ENCODE measurements at places on chromosomes 2 and 18.

- no peak for DNase-seq
Measured at GRCh38 chr2:9965119-9965822, 13.8 kb downstream of the GRHL1 start.

DNA sequence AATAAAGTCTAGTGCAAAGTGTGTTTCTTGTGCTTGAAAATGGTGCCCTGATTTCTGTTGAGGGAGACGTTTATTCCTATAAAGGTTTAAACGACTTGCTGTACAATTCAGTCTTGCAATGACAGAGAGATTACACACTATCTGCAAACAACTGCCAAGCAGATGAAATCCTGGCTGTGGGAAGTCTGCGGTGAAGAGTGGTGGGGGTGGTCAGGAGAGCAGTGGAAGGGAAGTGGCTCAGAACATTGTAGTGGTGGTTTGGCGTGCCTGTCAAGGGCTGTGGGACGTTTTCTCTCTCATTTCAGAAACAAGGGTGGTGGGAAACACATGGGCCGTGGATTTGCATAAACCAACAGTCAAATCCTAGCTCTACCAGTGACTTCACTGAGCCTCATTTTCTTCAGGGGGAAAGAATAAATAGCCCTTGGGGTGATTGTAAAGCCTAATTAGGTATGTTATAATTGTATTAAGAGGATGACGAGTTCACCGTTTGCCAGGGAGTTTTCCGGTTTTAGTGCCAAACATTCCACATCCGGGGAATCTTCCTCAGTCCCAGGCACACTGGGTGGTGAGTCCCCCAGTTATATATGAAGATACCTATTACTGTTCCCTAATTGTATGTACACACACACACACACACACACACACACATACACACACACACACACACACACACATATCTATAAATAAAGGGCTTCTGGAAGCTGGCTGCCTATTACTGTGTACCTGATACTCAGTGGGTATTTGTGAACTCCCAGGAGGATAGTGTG lies 115.0 kb downstream of the SPTBN1 start:
- peak; percentile 61 for DNase-seq

DNA sequence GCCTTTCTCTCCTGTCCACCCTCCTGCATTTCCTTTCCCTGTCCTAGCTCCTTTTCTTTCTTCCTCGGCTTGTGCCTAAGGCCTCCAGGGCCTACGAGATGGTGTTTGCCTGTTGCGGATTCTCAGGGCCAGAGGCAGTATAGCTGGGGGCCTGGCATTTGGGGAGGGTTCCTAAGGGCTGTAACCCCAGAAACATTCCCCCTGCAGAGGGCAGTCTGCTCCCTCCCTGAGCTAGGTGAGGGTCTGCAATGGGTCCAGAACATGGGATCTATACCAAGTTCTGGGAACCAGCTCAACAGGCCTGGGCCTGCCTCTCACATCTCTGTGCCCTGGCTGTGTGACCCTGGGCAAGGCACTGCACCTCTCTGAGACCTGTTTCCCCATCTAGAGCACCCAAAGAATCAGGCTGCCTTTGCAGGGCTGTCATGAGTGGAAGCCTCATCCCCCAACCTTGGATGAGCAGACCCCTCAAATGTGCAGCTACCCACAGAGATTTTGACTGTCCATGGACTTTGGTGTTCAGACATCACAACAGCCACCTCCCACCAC lies 97.5 kb downstream of the GLI2 start:
- no peak for DNase-seq

- no peak for DNase-seq
Measured at GRCh38 chr18:48028696-48029095, 98.2 kb upstream of the SMAD2 start.

DNA sequence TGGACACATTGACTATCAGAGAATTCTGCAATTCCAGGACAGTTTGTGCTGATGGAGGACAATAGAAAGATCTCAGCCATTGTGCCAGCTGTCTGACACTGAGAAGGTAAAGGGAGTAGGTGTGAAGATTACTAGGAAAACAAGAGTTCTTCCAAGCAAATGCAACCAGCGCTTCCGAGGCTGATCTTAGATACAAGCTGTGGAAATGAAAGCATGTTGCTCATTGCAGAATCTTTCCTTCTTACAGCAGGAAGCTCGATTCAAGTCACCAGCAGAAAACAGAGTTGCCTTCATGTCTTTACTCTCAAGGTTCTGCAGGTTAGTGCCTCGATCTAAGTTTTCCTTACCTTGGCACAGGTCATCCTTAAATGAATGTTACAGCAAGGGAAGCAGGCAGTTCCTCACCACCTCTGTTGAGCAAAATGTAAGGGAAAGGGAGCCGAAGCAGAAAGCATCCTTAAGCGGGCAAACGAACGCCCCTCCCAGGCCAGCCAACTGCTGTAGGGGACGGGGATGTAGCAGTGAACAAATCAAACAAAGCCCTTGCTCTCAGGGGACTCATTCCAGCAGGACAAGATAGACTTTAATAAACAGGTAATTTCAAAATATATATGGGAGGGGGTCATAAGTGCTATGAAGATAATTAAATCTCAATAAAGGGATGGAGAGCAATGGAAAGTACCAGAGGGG lies 54.3 kb downstream of the MARCHF4 start:
- DNase-seq: no peak

DNA sequence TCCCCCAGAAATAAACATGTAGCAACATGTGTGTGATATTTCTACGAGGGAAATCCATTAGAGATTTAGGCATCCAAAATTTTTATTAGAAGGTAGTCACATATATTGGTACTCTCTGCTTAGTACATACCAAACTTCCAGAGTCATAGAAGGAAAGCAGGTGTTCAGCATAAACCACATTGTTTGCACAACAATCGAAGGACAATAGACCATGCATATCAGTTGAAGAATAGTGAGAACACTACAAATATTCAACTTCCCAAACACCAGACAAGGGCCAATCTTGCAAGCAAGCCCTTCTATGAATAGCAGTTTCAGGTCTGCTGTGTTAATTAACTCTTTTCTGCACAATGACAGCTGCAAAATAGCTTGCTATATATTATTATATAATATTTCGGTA lies 702.2 kb downstream of the ERBB4 start:
- DNase-seq: no peak

DNA sequence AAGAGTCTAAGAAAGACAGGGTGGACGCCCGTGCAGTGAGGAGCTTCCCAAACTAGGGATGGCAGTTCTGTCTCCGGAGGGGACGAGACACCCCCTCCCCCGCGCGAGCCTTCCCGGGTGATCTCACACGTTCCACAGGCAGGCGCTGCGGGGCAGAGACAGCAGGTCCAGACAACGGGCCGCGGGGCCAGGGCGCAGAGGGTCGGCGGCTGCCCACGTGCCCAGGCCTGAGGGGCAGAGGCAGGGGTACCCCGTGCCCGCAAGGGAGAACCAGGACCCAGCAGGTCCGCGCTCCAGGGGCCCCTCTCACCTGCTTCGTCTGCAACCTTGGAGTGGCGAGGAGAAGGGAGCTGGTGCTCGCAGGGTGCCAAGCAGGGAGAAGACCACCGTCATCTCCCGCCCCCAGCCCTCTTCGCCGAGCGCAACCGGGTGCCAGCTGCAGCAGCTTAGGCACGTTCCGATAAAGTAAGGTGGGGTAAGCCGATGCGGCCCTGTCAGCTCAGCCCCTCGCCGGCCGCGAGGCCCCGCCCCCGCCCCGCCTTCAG lies at the start of gene GPR155:
GPR155 (minus strand) TSS at position 467 of the 545 bp plus-strand sequence. CDS start 5,073 bp downstream, outside the sequence.
- DNase-seq: no peak

DNA sequence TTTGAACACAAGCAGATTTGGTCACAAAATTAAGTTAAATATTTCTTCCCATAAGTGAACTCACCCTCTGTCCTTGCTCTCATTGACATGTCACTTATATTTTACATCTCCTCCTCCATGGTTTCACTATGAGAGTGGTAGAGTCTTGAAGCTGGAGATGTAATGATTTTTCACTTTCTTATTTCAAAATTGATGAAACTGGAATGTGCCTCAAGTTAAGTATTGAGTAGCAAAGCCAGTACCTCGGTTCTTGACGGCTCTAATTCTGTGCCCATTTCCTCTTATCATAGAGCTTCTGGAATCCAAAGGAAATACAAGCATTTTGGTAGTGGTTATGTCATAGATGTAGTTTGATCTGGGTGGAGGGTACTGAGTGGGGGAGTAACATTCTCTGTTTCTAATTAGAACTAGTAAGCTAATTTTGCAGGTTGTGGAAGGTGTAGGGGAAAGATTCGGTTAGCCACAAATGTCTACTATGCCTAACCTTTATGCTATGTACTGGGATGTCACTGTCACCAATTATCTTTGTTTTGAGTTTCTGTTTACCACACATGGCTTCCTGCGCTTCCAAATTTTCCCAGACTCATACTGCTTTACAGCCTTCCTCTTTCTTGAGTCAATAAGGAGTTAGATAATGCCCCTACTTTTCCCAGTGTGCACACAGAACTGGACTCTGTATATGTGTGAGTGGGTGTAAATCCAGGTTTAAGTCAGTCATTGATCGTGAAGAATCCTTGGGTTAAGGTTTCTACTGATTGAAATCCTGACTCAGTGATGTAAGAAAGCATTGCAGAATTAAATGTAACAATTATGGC lies 96.8 kb downstream of the DIS3L2 start:
- DNase-seq: no peak

- DNase-seq: no peak
Measured at GRCh38 chr2:215313255-215313613, 1.4 kb downstream of the ATIC start.

- no peak for DNase-seq
Measured at GRCh38 chr2:96679848-96680247, 37.3 kb downstream of the FER1L5 start.

GRCh38 chr2:173747035-173747434 lies 218.1 kb downstream of the SP3 start:
- no peak for DNase-seq

DNA sequence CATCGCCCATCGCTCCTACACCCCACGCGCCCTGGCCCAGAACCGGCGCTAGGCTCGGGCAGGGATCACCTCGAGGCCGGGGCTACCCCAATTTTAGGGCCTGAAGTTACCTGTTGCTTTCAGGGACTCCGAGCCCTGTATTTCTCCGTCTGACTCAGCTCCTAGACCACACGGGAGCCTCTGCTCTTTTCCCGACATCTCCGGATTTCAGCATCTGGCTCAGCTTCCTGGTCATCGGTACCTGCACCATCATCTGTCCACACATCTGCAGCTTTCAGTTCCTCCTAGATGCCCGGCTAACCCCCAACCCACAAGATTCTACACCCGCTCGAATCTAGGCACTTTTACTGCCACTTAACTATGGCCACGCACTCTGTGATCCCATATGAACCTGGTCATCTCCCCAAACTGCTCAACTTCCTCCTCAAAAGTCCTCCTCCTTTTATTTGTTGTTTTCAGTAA lies 12.1 kb upstream of the HMSD start:
- no peak for DNase-seq

DNA sequence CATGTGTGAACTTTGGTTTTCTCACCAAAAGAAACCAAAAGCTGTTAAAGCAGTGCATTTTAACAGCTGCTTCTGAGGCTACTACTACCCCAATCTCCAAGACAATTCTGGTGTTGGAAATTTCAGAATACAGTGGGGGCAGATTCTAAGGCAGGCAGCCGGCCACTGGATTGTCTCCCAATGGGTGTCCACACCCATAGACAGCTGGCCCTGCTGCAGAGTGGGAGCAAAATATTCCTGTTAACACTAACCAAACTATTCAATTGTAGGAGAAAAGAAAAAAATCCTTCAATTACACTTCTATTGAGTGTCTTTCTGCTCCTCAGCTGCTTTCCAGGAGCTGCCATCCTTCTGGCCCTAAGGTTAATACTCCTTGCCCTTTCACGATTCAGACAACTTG lies 223.7 kb downstream of the ALK start:
- DNase-seq: no peak

GRCh38 chr18:76712511-76713140 lies 109.7 kb upstream of the ZNF236 start:
- DNase-seq: no peak

DNA sequence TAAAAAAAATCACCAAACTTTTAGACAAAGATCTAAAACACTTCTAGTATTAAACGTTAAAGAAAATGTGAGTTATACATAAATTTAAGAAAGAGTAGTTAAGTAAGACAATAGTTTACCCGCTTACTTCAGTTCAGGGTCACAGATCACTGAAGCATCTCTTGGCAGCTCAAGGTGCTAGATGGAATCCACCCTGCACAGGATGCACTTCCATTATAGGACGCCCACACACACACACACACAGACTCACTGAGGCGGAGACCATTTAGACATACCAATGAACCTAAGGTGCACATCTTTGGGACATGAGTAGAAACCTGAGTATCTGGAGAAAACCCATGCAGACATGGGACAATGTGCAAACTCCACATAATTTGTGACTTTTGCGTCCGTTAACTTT lies 630.6 kb upstream of the ZNF804A start:
- no peak for DNase-seq

DNA sequence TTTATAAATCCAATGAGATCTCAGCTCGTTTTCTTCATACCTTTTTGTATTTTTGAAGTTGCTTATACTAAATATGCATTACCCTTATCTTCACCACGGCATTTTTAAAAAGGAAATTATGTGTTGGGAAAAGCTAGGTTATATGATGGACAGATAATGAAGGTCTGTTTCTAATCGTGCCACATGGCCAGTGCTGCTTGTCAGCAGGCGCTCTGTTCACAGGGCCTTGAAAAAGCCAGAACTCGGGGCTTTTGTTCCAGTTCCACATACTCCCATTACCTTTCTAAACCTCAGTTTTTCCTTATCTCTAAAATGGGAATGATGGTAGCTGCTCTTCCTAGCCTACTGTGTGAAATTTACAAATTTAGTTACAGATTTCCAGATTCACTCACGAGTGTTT lies 42.0 kb downstream of the EPAS1 start:
- DNase-seq: no peak

- no peak for DNase-seq
Measured at GRCh38 chr18:47909484-47909883, 21.0 kb downstream of the SMAD2 start.

DNA sequence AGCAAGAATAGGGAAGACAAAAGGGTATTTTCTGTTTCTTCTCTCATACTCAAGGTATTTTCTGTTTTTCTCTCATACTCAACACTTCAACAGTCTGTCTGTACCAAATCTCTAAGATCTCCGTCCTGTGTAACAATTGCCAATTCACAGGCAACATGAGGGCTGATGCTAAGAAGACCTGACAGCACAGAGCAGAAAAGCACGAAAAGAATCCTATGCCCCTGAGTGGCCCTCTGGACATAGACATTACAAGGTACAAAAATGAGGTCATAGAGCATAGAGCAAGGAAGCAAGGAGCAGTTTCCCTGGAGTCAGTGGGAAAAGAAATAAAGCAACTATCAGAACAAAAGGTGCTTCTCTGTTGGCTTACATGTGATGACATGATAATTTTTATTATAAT lies 1612.6 kb upstream of the CELF4 start:
- DNase-seq: no peak

- no peak for DNase-seq
Measured at GRCh38 chr2:39772812-39773152, 6.3 kb downstream of the THUMPD2 start.

Measured in T-cell (primary cell).